ENCODE measurements at places on chromosomes 2 and 18.

GRCh38 chr2:23423062-23423872 is 38.3 kb downstream of the KLHL29 start:
- DNase-seq: no peak

- no peak for DNase-seq
Measured at GRCh38 chr2:3867469-3867868, 164.1 kb downstream of the DCDC2C start.

DNA sequence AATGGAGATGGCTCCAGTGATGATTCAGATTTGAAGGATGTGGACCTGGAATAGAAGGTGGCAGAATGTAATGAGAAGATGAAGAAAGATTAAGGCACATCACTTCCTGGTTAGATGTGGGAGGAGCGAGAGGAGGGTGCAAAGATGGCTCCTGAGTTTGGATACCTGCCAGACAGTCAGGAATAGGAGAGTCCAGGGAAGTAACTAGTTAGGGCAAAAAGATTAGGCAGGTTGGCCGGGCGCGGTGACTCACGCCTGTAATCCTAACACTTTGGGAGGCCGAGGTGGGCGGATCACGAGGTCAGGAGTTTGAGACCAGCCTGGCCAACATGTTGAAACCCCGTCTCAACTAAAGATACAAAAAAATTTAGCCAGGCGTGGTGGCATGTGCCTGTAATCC is 5.6 kb downstream of the C2orf74 start:
- no peak for DNase-seq

- no peak for DNase-seq
Measured at GRCh38 chr2:12052796-12053195, 306.4 kb downstream of the LPIN1 start.
